IPS-NIHi11 (cell line): ENCODE measurements at places on chromosomes 4 and X.

- no peak for DNase-seq
These were observed 198.5 kb downstream of the RELL1 start for GRCh38 chr4:37487668-37488067.

DNA sequence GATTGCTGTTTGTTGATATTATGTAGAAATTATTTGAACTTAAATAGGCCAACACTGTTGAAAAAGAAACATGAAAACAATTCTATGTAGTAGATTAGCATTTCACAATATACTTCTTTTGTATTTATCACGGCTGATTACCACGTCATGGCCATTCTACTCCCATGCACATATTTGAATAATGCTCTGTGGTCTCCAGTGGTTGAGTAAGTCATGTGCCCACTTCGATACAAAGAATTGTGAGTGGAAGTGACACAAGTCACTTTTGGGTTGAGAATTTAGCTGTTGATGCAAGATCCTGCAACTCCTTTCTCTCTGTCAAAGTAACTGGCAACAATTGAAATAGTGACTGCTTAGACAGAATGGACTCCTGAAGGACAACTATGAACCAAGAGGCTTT, 6.7 kb upstream of the FSTL5 start:
- no peak for DNase-seq

DNA sequence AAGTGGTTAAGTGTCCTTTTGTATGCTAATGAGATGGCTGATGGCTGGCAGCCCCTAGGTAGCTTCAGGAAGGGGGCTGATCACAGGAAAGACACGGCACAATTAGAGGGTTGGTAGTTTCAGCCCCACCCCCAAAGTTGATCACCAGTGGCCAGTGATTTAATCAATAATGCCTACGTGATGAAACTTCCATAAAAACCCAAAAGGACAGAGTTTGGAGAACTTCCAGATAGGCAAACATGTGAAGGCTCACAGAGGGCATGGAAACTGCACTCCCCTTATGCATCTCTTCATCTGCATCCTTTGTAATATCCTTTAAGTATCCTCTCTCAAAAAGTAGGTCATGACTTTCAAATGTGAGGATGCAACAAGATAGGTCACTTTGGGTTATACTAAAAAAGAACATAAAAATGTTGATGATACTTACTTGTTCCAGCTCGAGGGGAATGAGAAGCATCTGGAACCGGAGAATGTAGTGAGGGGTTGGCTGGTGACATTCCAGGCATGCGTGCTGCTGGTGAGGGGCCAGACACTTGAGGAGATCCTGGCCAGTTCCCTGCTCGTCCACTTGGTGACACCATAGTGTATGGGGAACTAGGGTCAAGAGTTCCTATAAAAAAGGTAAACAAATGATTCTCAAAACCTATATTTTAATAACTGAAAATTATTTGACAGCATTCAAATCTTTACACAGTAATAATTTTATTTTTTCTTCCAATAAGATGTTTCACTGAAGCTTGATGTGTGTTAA, 16.7 kb upstream of the CXorf38 start:
- DNase-seq, result peak; percentile 41

DNA sequence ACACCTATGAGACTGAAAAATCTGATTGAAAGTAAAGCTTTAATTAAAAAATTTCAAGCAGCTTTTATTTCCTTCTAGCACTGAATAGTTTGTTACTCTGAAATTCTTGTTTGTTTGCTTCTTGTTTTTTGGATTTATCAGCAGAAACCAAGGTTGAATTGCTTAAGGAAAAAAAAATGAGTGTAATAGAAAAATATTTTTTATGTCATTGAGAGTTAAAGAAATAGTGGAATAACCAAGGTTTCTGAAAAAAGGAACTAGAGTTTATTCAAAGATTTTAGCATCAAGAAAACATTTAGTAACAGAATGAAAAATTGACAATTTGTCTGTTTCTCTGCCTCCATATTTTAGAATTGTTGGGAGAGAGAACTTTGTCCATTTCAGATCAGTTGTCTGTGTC, 1852.2 kb downstream of the PCDH7 start:
- no peak for DNase-seq

DNA sequence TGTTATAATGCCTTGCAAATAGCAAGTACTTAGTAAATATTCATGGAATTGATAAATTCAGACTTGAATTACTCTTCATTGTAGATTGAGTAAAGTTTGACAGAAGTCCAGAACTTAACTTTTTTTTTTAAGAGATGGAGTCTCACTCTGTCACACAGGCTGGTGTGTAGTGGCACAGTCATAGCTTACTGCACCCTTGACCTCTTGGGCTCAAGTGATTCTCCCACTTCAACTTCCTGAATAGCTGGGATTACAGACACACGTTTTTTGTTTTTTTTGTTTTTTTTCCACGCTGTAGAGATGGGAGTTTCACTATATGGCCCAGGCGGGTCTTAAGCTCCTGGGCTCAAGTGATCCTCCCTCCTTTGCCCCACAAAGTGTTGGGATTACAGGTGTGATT, 32.1 kb downstream of the UBE2K start:
- DNase-seq, result no peak

- DNase-seq, result no peak
These were observed 135.7 kb upstream of the MAP3K15 start for GRCh38 chrX:19650996-19651395.

- no peak for DNase-seq
These were observed 133.9 kb upstream of the RAPGEF2 start for GRCh38 chr4:158968961-158969360.

DNA sequence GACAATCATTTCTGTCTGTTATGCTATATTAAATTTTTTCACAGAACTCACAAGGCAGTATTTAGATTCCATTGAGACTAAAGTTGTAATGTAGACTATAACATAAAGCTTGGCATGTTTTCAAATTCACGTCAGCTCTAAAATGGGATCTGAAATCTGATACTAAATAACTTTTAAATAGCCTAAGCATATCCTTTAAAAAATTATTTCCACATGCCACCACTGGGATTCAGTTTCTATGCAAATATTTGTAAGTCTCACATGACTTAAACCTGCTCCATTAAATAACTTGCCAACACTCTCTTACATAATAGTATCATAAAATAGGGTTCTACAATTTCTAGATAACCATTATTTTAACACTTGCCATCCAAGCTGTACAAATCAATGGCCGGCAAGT, 32.4 kb downstream of the KLHL8 start:
- DNase-seq, result peak; percentile 9

DNA sequence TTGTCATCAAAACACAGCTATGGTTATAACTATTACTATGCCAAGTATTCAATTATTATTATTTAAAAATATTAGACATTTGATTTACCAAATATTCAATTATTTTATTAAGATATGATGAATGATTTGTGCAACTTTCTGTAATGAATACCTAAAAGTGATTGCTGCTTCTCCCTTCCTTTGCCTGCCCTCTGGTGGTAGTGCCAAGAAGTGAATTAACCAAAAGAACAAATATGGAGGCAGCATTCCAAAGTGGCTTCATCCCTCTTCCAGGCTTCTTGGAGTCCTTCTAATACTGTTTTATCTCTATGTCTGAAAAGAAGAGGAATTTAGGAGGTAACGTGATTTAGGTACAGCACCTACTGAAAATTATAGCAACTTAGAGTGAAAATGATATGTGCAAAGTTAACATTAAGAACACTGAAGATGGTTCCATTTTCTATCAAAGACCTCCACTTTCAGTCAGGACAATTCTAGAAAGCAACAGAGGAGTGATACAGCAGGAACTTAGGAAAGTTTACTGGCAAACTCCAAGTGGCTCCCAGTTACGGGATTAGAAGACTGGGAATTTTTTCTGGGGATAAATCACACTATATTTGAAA, 43.0 kb downstream of the ENPEP start:
- DNase-seq, result peak; percentile 30

DNA sequence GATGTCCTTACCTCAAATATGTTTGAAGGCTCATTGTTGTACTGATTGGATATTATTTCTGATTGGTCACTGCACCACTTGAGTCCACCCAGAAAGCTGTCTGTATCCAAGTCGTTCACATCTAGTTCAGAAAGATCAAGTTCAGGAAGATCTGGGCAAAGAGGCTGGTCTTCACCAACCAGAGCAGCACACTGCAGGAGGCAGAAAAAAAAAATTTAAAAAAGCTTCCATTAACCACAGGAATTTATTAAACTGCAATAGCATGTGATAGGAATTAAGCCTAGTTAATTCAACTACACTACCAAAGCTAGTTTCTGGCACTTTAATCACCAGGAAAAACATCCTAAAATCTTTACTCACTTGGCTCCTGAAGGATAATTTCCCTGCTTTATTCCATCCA, 5.1 kb downstream of the PPARGC1A start:
- DNase-seq, result no peak
